ENCODE measurements at places on chromosomes 5 and 9.

- no peak for DNase-seq
These were observed 6.2 kb upstream of the CD180 start for GRCh38 chr5:67202828-67203227.

DNA sequence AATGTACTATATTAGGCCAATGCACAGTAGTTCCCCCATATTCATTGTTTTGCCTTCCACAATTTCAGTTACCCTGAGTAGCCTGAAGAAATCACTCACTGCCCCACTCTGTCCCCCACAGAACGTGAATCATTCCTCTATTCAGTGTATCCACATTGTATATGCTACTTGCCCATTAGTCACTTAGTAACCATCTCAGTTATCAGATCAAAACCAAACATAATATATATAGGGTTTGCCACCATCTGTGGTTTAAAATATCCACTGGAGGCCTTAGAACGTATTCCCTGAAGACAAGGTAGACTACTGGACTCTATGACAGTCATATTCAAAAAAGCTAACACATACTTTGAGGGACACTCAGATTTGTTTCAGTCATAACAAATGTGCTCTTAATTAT, 465.7 kb upstream of the RGMB start:
- DNase-seq: no peak

GRCh38 chr5:143738417-143739401, 73.3 kb upstream of the HMHB1 start:
- no peak for DNase-seq

DNA sequence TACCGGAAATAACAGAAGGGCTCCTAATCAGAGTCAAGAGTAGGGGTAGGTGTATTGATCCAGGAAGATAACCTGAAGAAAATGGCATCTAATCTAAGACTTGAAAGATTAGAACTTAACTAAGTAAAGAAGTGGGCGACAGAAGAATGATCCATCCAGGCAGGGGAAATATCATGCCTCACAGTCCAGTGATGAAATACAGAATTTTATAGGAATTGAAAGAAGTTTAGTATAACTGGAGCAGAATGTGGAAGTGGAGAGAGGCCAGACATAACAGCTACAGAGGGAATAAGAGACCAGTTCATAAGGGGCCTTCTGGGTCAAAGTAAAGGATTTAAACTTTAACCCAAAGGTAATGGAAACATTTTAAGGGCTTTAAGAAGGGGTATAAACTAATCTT, 42.2 kb downstream of the ERP44 start:
- no peak for DNase-seq

DNA sequence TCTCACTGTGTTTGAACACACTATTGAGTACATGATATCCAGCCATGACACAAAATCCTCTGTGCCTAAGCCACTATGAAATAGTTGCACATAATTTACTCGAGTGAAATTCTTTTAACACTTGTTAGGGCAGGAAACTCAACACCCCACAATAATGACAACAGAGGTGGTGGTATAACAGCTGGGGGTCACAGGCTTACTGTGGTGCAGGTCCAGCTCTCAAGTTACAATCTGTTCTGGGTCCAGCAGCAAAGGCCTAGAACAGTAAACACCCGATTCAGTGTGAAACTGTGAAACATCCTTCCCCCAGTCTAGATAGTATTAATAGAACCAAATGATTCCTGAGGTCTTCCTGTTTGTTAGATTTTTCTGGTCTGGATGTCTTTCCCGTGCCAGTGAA, 102.9 kb upstream of the APC start:
- DNase-seq: no peak

GRCh38 chr9:114370968-114371320, 16.8 kb downstream of the AKNA start:
- DNase-seq: peak; percentile 60

- no peak for DNase-seq
These were observed 478 bp upstream of the GGTA1 start for GRCh38 chr9:121500165-121500478.

- DNase-seq: no peak
These were observed 73.8 kb upstream of the IFNE start for GRCh38 chr9:21555911-21556310.

- DNase-seq: no peak
These were observed 255.0 kb upstream of the IRX2 start for GRCh38 chr5:3006526-3006925.

GRCh38 chr9:99445920-99446319, 223.8 kb downstream of the SEC61B start:
- DNase-seq: no peak

DNA sequence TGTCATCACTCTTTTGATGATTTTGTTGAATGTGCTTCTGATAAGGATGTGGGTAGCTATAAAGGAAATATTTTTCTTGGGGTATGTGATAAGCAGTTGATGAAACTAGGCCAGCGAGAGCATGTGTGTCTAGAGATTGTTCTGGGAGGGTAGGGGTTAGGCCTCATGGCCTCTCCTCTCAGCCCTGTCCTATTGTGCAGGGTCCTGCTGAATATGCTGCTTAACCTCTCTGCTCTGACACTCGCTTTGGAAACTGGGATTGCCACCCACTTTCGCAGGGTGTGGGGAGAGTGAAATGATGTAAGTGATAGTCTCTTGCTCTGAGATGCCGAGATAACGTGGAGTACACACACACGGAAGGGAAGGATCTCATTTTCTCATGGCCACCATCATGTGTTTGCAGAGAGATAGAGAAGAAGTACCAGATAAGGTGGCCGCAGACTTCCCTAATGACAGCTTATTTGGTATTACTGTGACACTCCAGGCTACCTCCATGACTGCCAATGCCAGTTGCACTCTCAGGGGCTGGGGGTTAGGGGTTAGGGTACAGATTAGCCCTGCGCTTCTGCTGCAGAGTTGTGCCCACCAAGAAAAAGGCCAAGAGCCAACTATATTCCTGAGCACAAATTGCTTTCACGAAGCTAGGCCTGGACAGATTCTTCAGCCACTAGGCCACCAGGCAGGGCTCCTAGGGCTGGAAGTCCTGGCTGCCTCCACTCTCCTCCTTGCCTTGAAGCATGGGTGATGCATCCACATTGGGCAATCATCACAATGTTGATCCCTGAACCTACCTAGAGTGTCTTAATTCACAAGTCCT, 25.2 kb upstream of the TNFAIP8 start:
- DNase-seq: peak; percentile 85

DNA sequence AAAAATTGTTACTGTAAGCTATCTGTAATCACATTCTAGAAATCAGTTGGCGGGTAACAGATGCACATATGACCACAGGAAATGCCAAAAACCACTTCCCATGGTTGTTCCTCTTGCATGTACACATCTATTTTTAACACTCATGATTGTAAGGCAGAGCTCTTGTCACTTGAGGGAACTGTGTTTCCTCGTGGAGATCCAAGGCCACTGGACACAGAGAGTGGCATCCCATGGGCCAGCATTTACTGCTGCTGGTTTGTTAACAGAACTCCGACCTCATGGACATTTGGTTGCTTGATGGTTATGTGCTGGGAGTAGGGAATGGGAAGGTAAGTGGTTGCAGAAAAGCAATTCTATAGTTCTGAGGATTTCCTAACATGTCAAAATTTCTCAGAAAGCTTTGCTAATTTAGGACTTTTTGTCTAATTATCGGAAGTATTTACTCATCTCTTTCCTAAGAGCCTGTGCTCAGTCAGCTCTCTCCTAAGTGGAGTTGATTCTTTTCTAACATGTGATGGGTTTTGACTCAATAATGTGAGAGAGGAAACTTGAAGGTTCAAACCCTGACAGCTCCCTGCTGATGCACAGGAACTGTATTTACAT, 202.0 kb upstream of the NR3C1 start:
- DNase-seq: no peak

GRCh38 chr5:111530298-111530740, 18.0 kb upstream of the STARD4 start:
- peak; percentile 91 for DNase-seq

DNA sequence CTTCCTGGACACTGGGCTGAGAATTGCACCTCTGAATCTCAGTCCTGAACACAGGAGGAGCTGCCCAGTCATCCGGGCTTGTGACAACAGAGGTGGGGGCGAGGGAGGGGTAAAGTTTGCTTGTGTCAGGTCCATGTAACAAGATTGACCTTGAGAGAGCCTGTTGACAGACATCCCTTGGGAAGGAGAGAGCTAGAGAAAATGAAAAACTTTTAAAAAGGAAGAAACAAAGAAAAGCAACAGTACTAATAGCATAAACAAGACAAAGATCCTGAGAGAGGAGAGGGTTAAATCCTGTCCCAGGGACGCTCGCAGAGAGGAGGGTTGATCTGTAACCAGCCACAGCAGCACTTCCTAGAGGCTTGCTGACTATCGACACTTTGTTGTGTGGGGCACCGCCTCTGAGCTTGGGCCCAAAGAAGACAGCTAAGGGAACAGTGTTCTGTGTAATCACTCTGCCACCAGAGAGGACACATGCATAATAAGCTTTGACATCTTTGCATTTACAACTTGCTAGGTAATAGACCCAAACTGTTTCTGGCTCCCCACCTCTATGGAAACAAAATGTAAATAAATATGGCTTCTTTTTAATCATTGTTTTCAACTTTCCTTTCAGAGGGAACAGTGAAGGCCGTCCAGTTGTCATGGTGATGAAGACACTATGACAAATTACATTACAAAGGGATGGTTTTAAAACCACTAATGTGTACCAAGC, 363.7 kb downstream of the CSNK1G3 start:
- DNase-seq: no peak

DNA sequence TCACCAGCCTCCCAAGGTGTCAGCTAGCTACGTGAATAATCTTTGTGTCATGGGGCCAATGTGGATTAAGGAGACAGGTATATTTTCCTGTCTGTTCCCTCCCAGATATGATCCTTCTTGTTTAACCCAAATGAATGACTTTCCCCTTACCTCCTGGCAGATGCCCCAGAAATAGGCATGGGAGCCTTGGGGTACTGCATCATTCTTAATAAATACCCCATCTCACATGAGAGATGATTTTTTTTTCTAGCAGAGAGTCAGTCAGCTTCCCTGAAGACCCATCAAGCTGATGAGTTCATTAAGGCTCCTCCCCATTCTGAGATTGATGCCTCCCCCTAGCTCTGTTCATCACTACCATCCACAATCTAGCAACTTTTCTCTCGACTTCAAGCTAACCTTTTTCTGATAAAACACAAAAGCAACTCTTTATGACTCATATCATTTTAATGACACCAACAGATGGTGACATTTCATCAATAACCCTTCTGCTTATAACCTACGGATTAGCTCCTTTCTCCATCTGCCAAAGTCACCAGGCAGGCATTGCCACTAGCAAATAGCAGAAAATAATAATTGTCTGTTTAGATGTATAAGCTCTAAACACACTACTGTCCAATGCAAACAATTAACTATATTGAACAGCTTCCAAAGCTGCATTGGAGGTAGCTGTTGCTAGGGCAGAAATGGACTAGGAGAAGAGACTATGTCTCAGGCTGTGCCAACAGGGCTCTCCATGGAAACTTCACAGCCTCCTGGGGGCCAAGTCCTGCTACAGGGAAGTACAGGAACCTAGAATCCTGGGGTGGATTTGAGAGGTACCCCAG, 143.7 kb downstream of the ACER2 start:
- DNase-seq: no peak

DNA sequence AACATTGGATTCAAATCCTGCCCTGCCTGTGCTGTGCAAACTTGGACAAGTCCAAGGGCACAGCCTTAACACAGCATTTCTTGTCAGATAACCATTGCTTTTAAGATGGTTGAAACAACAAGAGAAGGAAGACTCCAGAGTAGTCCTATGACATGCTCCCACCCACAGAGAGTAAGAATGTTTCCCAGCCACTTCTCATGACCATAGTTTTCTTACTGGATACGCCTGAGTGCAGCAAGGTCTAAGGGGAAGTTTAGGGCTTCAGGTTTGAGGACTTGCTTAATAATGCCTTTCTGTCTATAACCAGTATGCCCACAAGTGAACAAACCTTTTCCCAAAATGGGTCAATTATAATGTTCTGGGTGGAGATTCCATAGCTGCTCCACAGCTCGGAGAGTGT, 126.4 kb downstream of the SLF1 start:
- no peak for DNase-seq

GRCh38 chr9:69985971-69986370, 57.7 kb upstream of the MAMDC2 start:
- DNase-seq: no peak

- no peak for DNase-seq
These were observed 17.5 kb downstream of the PRKACG start for GRCh38 chr9:68996462-68996861.
